ENCODE measurements at places on chromosomes 1 and 21.

- no peak for DNase-seq
Measured at GRCh38 chr1:11752359-11753088, 9.5 kb upstream of the C1orf167 start.

DNA sequence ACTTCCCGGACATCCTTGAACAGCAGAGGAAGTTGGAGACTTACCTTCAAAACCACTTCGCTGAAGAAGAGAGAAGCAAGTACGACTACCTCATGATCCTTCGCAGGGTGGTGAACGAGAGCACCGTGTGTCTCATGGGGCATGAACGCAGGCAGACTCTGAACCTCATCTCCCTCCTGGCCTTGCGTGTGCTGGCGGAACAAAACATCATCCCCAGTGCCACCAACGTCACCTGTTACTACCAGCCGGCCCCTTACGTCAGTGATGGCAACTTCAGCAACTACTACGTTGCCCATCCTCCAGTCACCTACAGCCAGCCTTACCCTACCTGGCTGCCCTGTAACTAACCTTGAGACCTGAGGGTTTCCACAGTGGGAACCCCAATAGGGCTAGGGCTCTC is 17.9 kb downstream of the TENT5C start:
- no peak for DNase-seq

GRCh38 chr1:71921935-71922559 is 360.3 kb downstream of the NEGR1 start:
- DNase-seq: no peak

GRCh38 chr1:241022366-241022765 is 334.6 kb downstream of the RGS7 start:
- no peak for DNase-seq

GRCh38 chr1:153945795-153946621 is 510 bp downstream of the DENND4B start:
- DNase-seq: peak; percentile 80

GRCh38 chr1:41469706-41470105 is 14.8 kb downstream of the EDN2 start:
- DNase-seq: no peak

GRCh38 chr1:24643363-24644099 is 429 bp downstream of the SRRM1 start:
- DNase-seq: peak; percentile 71

DNA sequence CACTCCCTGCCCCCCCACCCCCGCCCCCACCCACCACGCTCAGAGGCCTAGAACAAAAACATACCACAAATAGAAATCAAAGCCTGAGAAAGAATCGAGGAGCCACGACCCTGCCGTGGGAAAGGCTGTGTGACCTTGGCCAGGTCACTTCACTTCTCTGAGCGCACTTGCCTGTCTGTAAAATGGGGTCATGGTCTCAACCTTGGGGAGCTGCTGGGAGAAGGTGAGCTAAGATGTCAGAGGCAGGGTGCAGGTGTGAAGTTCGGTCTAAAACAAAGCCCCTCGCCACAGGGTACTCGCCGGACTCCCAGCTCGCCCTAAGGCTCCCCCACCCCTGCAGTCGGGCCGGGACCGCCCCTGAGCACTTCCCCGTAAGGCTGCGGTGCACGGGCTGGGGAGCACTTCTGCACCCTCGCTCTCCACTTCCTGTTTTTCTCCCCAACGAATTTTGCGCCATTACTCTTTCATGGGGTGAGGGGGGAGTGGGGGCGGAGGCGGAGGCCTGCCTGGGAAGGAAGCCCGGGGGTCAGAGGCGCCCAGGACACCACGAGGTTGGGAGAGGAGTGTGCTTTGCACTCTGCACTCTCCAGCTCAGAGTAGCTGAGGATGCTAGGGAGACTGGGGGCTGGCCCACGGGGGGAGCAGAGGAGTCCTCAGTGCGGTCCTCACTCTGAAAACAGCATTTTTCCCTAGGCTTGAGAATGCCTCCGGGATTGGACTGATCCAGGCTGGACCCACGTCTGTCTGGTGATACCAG is 21.9 kb upstream of the PIK3CD start:
- peak; percentile 87 for DNase-seq

GRCh38 chr1:37795340-37796125 is 1.9 kb downstream of the MANEAL start:
- DNase-seq: peak; percentile 66

GRCh38 chr1:157403203-157403602 is 149.1 kb downstream of the FCRL5 start:
- no peak for DNase-seq

DNA sequence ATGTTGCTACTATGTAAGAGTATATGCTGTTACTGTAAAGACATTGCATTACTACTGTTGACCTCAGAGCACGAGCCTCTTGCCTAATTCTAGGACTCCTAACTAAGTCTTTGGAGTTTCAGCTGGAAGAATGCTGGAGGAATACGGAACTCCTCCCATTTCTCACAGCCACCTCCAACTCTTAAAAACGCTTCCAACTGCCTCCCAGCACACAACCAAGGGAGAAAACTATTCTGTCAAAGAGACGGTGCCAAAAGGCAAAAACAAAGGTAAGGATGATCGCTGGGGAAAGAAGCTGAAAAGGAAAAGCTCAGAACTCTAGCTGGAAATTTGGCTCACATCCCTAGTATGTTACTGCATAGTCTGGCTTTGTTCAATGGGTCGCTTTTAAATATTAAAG is at the start of gene FMO2:
TSS of gene FMO2 (plus strand) at position 210 of the 400 bp plus-strand sequence. CDS start 414 bp downstream, outside the sequence.
- no peak for DNase-seq

DNA sequence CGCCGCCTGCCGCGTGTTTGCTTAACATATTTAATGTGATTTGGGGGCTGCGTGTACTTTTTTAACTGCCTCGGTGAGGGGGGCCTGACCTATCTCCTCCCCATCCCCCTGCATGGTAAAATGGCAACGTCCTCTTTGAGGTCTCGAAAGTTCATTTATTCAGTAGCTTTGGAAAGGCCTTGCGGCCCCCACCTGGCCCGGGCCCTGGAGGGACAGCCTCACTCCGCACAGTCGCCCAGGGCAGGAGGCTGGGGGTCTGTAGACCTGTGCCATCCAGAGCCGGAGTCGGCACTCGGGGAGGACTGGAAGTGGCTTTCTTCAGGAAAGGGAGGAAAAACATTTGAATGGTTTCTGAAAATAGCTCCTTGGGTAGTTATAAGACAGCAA is 38.0 kb upstream of the ACTRT2 start:
- no peak for DNase-seq

- DNase-seq: no peak
Measured at GRCh38 chr21:40729761-40730425, 117.1 kb downstream of the DSCAM start.

DNA sequence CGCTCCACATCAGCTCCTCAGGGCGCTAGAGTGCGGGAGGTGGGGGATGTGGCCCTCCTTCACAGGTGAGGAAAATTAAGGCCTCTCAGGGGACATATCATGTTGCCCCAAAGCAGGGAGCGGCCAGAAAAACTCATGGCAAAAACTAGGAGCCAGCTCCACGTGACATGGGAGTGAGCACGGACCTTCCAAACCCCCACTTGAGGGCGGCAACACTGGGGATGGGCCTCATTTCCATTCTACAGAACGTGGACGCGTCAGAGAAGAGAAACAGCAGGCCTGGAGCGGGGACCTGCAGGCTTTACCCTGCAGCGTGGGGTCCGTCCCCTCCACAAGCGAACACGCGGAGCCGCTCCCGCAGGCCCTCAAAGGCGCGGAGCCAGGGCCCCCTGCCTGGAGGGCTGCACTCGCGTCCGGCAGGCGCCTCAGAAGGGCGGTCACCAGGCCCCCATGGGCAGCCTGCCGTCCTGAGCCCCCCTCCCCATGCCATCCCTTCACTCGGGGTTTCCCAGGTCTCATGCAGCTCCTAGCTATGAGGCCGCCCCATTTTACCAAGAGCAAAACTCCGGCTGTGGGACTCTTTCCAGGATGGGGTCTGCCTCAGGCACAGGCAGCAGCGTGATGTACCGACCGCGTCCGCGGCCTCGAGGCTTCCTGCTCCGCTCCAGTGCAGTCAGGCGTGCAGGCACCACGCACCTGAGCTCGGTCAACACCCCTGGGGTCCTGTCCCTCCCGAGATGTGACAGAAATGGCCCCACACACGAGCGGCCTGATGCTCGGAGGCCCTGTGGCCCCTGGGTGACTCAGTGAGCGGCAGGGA is 5.5 kb downstream of the CFAP410 start:
- no peak for DNase-seq

DNA sequence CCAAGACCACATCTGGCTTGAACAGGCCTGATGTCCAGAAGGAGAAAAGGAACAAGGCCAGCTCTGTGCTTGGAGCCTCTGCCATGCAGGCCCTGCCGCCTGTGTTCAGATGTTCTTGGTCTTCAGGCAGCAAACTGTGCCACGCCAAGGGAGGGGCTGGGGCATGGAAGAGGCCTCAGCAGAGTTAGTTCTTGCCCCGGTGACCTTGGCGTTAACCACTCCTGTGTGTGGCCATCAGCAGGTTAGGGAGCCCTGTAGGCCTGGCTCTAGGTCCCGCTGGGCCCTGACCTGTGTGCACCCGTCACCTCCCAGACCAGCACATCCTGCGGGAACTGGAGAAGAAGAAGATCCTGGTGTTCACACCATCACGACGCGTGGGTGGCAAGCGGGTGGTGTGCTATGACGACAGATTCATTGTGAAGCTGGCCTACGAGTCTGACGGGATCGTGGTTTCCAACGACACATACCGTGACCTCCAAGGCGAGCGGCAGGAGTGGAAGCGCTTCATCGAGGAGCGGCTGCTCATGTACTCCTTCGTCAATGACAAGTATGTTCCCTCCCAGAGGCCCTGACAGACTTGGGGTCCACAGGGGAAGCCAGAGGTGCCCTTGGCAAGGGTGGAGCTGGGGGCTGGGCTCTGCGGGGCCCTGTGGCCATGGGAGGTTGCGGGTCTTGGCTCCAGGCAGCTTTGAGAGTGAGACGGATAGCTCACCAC is 7.1 kb downstream of the ZC3H12A start:
- peak; percentile 59 for DNase-seq
